ENCODE measurements at places on chromosomes 5 and 9. TPM values are rescaled to one million over a fixed set of nuclear protein-coding genes. Genes with fewer than 3 reads are reported as not detected.

- no peak for DNase-seq
Observed at GRCh38 chr5:74123929-74124328, 497.9 kb downstream of the ARHGEF28 start.

Gene ACTL7B
- polyA plus RNA-seq: not detected

Gene CYLC2
- not detected for polyA plus RNA-seq

Gene REEP2
- 8.8 TPM for polyA plus RNA-seq

DNA sequence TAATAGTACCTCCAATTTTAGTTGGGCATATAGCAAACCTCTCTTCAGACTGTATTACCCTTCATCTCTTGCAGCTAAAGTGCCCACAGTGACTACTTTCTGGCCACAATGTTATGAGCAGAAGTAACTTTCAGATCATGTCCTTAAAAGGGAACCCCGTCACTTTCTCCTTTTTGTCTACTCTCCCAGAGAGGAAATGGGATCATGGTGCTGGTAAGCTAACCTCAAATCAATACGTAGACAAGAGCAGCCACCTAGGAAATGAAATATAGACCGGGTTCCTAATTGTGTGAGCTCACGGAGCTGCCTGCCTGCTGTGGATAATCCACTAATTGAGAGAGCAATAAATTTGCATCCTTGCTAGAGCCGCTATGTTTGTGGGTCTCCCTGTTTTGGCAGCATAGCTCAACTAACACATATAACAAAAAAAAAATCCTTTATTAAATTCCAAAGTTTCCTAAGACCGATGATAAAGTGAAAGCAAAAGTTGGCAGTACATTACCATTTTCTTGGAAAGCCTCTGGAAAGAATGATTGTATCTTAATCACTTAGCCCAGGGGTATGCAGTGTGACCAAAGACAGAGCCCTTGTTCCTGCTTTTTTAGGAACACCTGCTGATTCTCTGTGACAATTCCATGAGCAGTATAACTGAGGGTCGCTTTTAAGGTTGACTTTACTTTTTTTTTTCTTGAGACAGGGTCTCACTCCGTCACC, 5.6 kb upstream of the IL7R start:
- DNase-seq: no peak

Measured in kidney (tissue), 22 donors.